ENCODE measurements at places on chromosomes 2 and 18. TPM values are rescaled to one million over a fixed set of nuclear protein-coding genes. Genes with fewer than 3 reads are reported as not detected.
A peak's percentile ranks its signal among the peaks of the same experiment; 100 is the strongest.

Gene ABCA12
- not detected for polyA plus RNA-seq

Gene AGXT
- polyA plus RNA-seq = 0.58 TPM

Gene ADD2
- 0.25 TPM for polyA plus RNA-seq

Gene VWC2L
- polyA plus RNA-seq = not detected

Gene NEURL3
- polyA plus RNA-seq = 0.61 TPM

Gene GNLY
- polyA plus RNA-seq = 1.4 TPM

Gene IL1B
- 5.3 TPM for polyA plus RNA-seq

Gene FRZB
- polyA plus RNA-seq = 1.9 TPM

DNA sequence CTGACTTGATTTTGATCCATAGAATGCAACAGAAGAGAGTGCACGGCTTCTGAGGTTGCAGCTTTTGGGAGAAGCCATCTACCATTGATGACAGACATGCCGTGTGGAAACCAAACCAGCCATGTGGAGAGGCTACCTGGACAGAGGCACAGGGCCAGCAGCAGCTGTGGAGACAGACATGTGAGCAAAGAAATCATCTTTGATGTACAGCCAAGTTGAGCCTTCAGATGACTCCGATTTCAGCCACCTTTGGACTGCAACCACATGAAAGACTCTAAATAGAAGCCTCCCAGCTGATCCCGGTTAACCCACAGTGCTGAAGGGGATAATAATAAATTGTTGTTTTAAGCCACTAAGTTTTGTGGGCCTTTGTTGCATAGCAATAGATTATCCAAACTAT is 54.2 kb downstream of the TSN start:
- DNase-seq = no peak

GRCh38 chr2:222364285-222364895 is 60.0 kb upstream of the SGPP2 start:
- no peak for DNase-seq

DNA sequence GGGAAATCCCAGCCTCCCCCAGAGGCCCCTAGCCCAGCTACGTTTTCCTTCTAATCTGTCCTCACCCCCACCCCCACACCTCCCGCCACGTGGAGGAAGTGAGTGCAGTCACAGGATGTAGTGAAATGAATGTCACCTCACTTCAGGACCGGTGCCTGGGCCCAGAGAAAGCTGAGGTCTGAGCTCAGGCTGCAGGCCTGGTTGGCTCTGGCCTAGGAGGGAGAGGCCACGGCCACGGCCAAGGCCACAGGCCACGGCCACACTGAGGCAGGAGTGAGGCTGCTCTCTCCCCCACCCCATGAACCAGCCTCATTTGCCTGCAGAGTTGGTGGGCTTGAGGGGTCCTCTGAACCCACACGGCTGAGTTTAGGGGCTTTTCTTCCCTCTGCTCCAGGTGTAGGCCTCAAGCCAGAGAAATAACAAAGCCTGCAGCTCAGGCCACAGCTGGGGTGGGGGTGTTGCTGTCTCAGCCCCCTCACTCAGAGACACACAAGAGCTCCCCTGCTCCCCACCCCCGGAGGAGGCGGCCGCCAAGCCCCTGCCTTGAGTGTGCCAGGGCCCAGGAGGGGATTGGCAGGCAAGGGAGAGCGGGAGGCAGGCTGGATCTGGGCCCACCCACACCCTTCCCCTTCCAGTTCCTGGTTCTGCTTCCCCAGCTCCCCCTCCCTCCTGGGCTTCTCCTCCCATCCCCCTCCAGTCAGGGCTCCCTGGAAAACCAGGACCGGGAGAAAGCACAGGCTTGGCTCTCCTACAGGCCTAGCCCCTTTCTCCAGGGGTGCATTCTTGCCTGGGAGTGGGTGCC is 27.0 kb downstream of the DNMT3A start:
- peak; percentile 33 for DNase-seq

- DNase-seq = peak; percentile 18
Measured at GRCh38 chr2:45014016-45014702, 4.9 kb upstream of the SIX2 start.

DNA sequence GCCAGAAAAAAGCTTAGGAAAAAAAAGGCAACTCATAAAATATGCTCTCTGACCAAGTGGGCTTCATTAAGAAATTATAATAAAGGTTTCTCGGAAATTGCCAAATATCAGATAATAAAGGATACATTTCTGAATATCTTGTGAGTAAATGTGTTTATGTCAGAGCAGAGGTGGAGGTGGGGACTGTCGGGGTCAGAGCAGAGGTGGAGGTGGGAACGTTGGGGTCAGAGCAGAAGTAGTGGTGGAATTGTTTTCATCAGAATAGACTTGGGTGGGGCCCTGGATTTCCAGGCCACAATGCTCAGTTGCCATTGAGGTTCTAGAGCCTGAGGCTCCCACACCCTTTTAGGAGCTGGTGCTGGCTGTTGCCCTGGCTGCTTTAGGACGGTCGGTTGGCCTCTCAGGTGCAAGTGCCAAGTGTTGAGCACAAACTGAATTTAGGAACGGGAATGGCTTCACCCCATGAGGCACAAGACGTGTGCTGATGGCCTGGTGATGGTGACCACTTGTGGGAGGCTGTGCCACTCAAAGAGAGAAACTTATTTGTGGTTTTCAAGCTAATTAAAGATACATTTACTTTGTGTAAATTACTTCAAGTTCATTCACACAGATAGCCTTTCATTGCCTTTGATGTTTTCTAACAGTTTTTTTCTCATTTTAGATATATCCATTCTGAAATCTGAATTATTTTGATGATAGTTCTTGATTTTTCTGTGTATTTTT is 131.5 kb downstream of the ATP9B start:
- peak; percentile 37 for DNase-seq

DNA sequence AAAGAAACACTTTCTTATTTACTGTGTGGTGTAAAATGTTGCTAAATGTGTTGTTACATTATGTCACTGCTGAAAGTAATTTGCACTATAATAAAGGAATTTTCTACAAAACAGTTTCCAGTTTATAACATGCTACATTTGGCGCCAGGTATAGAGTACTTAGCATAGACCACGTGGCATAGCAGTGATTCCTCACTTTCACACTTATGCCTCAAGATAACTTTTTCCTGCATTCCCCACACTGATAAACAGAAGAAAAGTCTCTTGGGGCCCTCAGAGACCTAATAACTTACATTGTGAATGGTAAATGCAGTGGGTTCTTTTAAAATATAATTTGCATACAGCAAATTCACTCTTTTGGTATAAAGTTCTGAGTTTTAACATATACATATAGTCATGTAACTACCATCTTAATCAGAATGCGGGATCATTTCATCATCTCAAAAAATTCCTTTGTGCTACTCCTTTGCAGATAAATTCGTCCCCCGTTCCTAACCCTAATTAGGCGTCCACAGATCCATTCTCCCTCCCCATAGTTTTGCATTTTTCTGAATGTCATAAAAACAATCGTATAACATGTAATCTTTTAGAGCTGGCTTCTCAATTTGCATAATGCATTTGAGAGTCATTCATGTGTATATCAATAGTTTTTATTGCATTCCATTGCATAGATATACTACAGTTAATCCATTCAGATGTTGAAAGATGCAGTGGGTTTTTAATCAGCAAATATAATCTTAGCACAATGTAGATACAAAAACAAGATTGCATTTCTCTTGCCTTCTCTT is 7.5 kb downstream of the LGALSL start:
- DNase-seq = no peak

DNA sequence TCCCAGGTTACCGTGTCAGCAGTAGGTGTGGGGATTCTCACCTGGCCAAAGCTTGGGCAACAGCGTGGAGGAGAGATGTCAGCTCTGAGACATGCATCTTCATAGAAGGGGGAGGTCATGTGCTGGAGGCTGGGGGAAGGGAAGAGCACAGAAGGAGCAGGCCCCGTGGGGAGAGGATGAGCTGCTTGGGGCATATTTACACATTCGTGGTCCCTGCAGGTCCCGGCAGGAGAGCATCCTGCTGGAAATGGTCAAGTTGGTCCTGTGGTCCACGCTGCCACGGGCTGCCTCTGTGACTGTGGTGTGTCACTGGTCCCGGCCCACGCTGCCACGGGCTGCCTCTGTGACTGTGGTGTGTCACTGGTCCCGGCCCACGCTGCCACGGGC is 195.1 kb upstream of the TWIST2 start:
- DNase-seq = no peak

- no peak for DNase-seq
Measured at GRCh38 chr2:13539296-13539695, 822.6 kb downstream of the TRIB2 start.

DNA sequence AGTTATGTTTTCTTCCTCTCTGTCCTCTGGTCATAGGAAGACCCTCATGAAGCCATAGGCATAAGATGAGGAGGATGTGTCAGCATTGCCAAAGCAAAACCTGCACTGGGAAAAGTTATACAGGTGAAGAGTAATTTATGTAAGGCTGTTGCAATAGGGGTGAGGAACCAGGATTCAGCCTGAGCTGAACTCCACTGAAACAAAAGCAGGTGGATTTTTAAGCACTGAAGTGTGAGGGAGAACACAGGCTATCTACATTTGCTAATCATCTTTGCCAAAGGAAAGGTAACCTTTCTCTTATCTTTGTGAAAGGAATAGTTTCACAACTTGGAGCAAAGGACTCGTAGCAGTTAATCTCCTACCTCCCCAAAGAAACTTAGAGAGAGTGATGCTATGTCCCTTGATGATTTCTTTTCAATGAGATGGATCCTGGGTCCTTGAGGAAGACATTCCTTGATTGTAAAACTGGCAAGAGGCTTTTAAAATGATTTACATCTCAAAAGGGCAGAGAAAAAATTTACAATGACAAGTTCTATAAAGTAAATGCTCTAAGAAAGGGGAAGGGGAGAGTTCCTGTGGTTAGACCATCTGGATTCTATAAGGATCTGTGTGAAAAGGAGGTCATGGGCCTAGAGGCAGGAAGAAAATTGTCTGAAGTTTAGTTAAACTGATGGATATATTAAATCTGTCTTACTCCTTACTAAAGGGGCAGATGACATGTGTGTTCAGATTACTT is 385.4 kb upstream of the CDH7 start:
- DNase-seq = no peak

- no peak for DNase-seq
Measured at GRCh38 chr2:19046986-19047780, 311.2 kb downstream of the OSR1 start.

- DNase-seq = no peak
Measured at GRCh38 chr2:146814971-146815370, 1029.9 kb upstream of the ACVR2A start.

DNA sequence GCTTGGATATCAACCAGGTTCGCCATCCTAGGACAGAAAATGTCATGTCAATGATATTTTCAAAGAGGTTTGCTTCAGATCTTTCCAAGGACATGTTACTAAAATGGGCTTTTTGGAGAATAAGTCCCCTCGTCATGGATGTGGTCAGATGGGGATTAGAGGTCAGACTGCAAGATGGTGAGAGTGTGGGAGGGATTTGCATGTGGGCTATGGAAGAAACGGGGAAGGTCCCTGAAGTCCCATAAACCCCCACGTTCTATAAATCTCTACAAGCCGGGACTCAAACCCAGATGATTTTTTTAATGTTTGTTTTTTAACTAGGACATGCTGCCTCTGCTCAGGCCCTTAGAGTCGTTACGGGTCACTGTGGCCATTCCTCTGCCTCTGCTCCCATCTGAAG is 37.7 kb upstream of the IGFBP5 start:
- DNase-seq = no peak

DNA sequence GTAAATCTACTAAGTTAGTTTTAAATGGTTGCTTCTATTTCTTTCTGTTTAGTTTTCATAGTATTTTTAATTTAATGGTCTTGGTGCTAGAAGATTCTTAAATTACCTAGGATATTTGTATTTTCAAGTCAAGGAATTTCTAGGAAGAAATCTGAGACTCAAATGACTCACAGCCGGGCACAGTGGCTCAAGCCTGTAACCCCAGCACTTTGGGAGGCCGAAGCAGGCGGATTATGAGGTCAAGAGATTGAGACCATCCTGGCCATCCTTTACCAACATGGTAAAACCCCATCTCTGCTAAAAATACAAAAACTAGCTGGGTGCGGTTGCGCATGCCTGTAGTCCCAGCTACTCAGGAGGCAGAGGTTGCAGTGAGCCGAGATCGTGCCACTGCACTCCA is 95.5 kb downstream of the C2orf74 start:
- DNase-seq = no peak

GRCh38 chr18:8876887-8877286 is 171.5 kb downstream of the MTCL1 start:
- no peak for DNase-seq
